ENCODE measurements at places on chromosomes 3 and 15.

- DNase-seq = no peak
These were observed 18.1 kb downstream of the ZBBX start for GRCh38 chr3:167361948-167362347.

GRCh38 chr15:58427987-58428386, 3.8 kb upstream of the LIPC start:
- no peak for DNase-seq

DNA sequence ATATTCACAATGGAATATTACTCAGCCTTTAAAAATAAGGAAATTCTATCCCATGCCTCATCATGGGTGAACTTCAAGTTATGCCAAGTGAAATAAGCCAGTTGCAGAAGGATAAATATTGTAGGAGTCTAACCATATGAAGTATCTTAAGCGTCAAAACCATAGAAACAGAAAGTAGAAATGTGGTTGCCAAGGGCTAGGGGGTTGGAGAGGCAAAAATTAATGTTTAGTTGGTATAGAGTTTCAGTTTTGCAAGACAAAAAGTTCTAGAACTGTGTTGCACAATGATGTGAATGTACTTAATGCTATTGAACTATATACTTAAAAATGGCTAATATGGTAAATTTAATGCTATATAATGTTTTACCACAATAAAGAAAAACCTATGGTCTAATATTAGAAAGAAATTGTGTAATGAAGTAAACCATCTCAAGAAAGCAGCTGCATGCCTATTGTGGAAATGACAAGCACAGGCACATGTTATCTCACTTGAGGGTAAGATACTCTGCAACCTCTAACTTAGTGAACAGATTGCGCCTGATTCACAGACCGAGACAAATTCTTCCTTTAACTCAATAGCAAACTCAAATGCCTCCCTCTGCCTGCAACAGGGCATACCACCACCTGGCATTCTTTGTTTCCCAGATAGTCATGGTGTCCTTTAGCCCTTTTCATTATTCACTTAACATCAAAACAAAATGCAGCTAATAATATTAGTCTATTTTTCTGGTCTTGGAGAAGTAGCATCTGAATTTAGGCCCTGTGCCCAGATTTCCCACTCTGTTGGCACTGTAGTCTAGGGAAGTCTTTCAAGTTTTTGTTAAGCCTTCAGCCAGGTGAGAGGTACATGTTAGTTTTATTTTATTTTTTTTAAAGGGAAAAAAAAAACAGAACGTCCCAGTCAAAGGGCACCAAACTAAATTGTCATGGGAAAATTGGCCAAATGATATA, 80.2 kb upstream of the ACP3 start:
- DNase-seq = no peak

GRCh38 chr15:96292635-96293034, 37.9 kb upstream of the NR2F2 start:
- DNase-seq = no peak

- no peak for DNase-seq
These were observed 85.0 kb downstream of the TCF12 start for GRCh38 chr15:57003418-57003817.

- no peak for DNase-seq
These were observed 7.2 kb downstream of the TMOD2 start for GRCh38 chr15:51758645-51759044.

GRCh38 chr3:134111616-134112015, 81.9 kb upstream of the SLCO2A1 start:
- no peak for DNase-seq

- DNase-seq = no peak
These were observed 75.9 kb upstream of the FGF12 start for GRCh38 chr3:192802957-192803899.

GRCh38 chr3:113271189-113271588, 59.8 kb downstream of the BOC start:
- no peak for DNase-seq

DNA sequence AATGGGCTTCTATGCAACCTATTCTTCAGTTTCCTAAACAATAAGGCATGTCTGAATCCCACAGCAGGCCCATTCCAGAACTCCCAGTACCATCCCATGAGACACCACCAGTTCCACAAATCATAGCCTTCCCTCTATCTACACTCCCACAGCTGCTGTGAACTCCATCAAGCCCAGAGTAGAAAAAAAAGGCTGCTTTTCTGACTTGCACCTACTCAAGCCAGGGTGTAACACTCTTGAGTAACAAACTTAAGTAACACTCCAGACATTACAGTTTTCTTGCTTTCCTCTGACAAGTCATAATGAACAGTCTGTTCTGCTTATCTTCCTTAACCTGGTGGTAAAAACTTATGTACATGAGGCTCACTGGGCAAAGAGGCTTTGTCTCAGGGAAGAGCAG, 283.1 kb downstream of the NFKBIZ start:
- DNase-seq = no peak

DNA sequence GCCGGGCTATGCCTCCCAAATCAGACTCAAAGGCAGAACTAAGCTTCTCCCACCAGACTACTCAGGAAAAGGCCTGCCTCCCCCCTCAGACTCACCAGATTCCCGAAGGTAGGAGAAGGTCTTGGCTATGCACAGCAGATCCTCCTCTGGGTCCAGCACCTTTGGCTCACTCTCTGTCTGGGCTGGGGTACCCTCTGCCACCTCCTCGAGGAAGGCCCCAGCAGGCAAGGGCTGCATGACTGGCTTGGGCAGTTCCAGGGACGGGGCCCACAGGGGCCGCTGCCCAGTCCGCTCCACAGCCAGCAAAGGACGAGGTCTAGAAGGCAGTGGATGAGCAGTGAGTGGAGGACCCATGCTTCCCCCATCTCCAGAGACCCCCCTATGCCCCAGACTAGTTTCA, 3.3 kb downstream of the CISH start:
- DNase-seq = no peak

DNA sequence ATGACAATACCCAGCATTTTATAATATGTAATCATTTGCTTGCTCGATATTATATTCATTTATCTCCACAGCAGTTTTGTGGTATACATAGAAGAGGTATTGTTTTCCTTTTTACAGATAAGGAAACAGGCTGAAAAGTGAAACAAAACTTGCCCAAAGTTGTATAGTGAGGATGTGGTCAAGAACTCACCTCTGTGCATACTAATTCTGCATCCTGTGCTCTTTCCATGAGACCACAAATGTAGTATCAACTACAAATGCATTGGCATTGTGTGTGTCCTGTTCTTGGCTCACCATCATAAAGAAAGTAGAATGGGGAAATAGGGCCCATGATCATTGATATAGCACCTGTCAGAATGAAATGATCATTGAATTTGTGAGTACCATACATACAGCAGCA, 167.3 kb downstream of the NECTIN3 start:
- DNase-seq = peak; percentile 3
